ENCODE measurements at places on chromosomes 7 and 10.
A peak's percentile ranks its signal among the peaks of the same experiment; 100 is the strongest.

GRCh38 chr10:60578217-60578616, 188.5 kb upstream of the ANK3 start:
- DNase-seq, result no peak
- H3K36me3 ChIP-seq, result no peaks in the 10 kb centered on the region
- H3K4me3 ChIP-seq, result no peak overlapping the region

GRCh38 chr7:31256506-31256905, 84.0 kb downstream of the NEUROD6 start:
- no peak overlapping the region for H3K27ac ChIP-seq
- no peaks in the 10 kb centered on the region for H3K4me1 ChIP-seq
- DNase-seq, result no peak
- H3K4me3 ChIP-seq, result no peak overlapping the region
- H3K27me3 ChIP-seq, result no peaks in the 10 kb centered on the region

DNA sequence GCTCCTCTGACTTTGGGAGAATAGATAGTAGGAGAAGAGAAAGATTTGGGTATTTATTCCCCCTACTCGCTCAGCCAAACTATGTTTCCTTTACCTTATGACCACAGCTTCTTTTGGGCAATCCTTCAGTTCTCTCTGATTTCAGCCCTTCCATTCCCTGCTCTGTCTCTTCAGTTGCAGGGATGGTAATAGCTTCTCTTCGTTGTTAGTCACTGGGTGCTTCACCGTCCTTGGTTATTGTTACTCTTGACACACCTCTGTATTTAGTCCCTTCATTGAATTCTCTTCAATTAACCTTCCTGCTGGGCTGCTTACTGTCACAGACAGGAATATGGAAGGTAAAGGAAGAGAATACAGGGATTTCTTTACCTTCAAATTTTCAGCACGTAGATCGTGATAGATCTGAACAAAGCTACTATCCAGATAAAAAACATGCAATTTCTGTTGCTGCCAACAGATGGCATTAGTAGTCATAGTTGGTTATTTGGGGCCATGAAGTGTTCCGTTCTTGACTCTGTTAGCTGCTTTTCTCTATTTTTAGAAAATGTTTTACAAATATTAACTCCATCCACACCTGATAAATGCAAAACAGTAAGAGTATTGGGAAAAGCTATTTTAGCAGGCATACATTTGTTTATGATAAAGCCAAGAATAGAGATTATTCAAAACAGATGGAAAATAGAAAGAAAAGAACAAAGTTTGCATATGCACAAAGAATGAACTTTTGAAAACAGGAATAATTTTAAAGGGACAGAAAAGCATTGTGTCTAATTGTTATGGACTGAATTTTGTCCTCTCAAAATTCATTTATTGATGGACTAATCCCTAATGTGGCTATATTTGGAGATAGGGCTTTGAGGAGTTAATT, 14.0 kb upstream of the PTTG1IP2 start:
- peak overlapping the region; percentile 17 for H3K4me3 ChIP-seq
- peak; percentile 61 for DNase-seq
- no peaks in the 10 kb centered on the region for H3K4me1 ChIP-seq
- peaks cover 7% of the 10 kb centered on the region for H3K27me3 ChIP-seq
- no peak overlapping the region for H3K27ac ChIP-seq

DNA sequence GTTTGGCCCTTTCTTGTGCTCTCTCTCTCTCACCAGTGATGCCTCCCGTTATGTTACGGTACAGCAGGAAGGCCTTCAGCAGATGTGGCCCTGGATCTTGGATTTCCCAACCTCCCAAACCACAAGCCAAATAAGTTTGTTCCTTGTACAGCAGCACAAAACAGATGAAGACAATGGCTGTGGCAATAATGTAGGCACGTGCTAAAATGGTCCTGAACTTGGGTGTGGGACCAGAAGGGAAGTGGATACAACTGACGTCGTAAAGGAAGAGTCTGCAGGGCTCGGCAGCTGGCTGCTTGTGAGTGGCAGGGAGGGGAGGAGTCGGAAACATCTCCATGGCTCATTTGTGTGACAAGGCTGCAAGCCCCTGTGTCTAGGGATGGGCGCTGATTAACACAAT, 26.8 kb downstream of the PROSER2 start:
- H3K4me3 ChIP-seq, result no peak overlapping the region
- DNase-seq, result peak; percentile 76
- H3K4me1 ChIP-seq, result no peaks in the 10 kb centered on the region
- no peaks in the 10 kb centered on the region for H3K27me3 ChIP-seq
- H3K36me3 ChIP-seq, result peaks cover 17% of the 10 kb centered on the region
- no peak overlapping the region for H3K27ac ChIP-seq

DNA sequence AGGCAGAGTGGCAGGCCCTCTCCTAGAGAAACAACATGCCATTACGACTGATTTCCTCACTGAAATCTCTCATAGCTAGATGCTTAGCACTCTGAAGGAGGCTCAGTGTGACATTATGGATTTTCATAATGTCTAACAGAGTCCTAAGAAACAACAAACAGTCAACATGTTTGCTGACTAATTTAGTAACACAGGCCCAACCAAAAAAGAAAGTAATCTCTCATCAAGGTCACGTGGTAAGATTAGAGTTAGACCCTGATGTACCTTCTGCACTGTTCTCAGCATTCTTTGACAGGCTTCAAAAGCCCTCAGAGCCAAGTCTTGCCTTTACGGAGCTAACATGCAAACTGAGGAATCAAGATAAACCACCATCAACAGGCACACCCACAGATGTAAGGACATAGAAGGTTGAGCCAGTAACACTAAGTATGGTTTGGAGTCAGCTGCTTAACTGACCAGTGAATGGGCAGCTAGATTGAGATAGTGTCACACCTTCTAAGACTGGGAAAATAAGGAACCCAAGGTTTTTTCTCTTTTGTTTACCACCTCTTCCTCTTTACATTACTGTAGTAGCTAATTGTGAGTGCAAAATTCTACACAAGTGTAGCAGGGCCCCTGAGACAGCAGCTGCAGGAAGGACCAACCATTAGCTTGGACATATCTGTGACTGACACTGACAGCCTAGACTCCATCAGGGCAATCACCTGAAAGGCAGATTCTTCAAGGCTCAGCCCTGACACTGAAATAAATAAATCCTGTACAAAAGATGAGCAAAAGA, 15.3 kb upstream of the KCNIP2 start:
- no peak overlapping the region for H3K4me3 ChIP-seq
- H3K27me3 ChIP-seq, result no peaks in the 10 kb centered on the region
- H3K36me3 ChIP-seq, result peaks cover 2% of the 10 kb centered on the region
- H3K27ac ChIP-seq, result no peak overlapping the region

GRCh38 chr7:122626785-122627184, 72.1 kb downstream of the RNF133 start:
- H3K36me3 ChIP-seq, result no peaks in the 10 kb centered on the region
- DNase-seq, result no peak
- no peak overlapping the region for H3K27ac ChIP-seq
- no peaks in the 10 kb centered on the region for H3K4me1 ChIP-seq
- H3K27me3 ChIP-seq, result no peaks in the 10 kb centered on the region

GRCh38 chr7:147478796-147479195, 1111.8 kb upstream of the C7orf33 start:
- DNase-seq, result no peak
- H3K27me3 ChIP-seq, result no peaks in the 10 kb centered on the region
- H3K4me3 ChIP-seq, result no peak overlapping the region
- H3K4me1 ChIP-seq, result no peaks in the 10 kb centered on the region

- no peaks in the 10 kb centered on the region for H3K27me3 ChIP-seq
- H3K36me3 ChIP-seq, result no peaks in the 10 kb centered on the region
- no peak for DNase-seq
- H3K4me1 ChIP-seq, result no peaks in the 10 kb centered on the region
- H3K27ac ChIP-seq, result no peak overlapping the region
These were observed 138.8 kb downstream of the SORCS1 start for GRCh38 chr10:107025676-107026075.

DNA sequence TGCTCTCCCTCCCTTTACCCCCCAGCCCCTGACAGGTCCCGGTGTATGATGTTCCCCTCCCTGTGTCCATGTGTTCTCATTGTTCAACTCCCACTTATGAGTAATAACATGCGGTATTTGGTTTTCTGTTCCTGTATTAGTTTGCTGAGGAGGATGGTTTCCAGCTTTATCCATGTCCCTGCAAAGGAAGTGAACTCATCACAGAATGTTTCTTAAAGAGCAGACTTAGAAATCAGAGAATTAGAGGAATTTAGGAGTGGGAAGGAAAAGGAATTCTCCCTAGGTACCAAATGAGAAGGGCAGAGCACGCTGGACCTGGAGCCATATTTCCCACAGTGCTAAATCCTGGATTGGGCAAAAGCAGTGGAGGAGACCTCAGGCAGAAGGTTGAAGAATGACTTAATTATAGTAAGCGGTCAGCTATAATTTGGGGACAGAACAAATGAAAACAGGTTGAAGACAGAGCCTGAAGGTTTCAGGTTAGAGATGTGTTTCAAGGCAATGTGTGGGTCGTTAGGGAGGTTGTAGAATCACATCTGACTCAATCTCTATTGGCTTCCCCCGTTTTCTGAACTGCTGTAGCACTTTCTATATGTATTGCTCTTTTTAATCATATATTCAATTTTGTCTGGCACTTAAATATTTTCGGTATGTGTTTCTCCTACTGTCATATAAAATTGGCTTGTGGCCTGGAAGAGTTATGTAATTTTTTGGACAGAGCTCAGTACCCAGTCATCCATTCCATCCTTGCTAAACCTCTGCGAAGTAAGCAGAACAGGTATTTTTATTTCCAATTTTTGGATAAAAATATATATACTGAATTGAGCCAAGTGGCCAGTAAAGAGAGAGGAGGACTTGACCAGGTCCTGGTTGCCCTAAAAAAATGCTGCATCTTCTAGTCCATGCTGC, 210.5 kb upstream of the KLF6 start:
- no peaks in the 10 kb centered on the region for H3K36me3 ChIP-seq
- no peaks in the 10 kb centered on the region for H3K27me3 ChIP-seq
- H3K4me1 ChIP-seq, result no peaks in the 10 kb centered on the region
- no peak overlapping the region for H3K4me3 ChIP-seq

GRCh38 chr7:137625197-137625596, 221.6 kb downstream of the DGKI start:
- H3K4me1 ChIP-seq, result no peaks in the 10 kb centered on the region
- peak; percentile 18 for DNase-seq
- H3K27me3 ChIP-seq, result no peaks in the 10 kb centered on the region
- no peak overlapping the region for H3K27ac ChIP-seq

- H3K4me3 ChIP-seq, result no peak overlapping the region
- no peaks in the 10 kb centered on the region for H3K4me1 ChIP-seq
- no peak overlapping the region for H3K27ac ChIP-seq
- no peaks in the 10 kb centered on the region for H3K36me3 ChIP-seq
- no peak for DNase-seq
- no peaks in the 10 kb centered on the region for H3K27me3 ChIP-seq
These were observed 153.2 kb downstream of the NEBL start for GRCh38 chr10:20743942-20744341.

DNA sequence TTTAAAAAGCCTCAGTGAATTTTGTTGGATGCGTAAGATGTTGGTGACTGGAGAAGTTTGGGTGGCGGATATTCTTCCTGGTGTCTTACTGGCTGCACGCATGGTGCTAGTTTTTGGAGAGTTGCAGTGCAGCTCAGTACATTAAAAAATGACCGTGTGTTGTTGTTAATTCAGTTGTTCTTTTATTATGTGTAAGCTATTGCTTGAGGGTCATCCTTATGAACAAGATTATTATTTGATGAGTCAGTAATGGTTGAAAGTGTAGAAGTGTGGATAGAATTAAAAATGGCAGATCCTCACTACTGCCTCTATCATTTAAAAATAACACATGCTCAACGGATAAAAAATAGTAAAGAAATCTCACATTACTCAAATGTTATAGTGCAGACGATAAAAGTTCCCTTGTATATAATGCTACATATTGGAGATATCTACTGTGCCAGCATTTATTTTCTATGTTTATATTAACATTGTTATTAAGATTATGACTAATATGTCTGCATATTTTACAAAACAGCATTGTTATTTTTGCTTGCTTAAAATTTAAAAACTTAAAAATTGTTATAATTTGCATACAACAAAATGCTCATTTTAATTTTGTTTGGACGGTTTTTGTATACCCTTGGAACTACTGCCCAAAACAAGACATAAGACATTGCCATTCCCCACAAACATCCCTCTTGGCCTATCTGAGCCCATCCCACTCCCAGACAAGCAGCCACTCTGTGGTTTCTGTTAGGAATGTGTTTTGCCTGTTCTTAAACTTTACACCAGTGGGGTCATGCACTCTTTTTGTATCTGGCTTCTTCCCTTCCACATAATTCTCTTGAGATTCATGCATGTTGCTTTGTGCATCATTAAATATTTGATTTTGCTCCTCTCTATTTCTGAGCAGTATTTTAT, 142.0 kb downstream of the DOCK1 start:
- H3K4me3 ChIP-seq, result no peak overlapping the region
- H3K27me3 ChIP-seq, result no peaks in the 10 kb centered on the region
- H3K36me3 ChIP-seq, result peaks cover 3% of the 10 kb centered on the region
- no peak for DNase-seq
- H3K4me1 ChIP-seq, result no peaks in the 10 kb centered on the region
- no peak overlapping the region for H3K27ac ChIP-seq

DNA sequence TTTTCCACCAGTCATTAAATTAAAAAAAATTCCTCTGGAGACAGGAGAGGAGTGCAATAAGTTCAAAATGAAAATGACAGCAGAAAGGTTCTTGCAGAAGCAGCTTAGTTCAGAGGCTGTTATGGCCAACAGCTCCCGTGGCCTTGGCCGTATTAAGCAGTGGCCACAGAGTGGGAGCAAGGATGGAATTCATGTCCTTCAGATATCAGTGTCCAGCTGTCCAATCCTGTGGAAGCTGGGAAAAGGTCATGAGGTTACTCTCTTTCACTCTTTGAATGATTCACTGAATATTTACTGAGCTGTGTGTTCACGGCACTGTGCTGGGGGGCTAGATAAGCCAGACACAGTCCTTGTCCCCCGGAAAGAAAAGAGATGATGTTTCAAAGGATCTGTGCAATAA, 231.8 kb downstream of the BMPER start:
- no peak overlapping the region for H3K4me3 ChIP-seq
- peaks cover 11% of the 10 kb centered on the region for H3K27me3 ChIP-seq
- H3K27ac ChIP-seq, result no peak overlapping the region

DNA sequence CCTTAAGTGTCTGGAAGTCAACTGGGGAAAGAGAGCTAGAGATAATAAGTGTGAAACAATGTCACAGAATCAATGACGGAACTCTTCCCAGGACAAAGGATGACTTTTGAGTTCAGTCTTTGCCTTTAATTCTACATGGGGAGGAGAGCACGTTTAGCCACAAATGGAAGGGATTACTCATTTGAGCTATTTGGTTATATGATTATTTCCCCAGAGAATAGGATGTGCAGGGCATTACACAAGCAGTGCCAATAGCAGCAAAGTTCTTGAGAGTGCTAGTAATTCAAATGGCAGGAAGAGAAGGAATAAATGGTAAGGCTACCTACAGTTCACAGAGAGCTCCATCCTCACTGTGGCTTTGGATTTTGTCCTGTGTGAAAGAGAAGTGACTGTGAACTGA, 6.0 kb downstream of the EGFR start:
- H3K36me3 ChIP-seq, result no peaks in the 10 kb centered on the region
- H3K27ac ChIP-seq, result no peak overlapping the region
- H3K4me3 ChIP-seq, result no peak overlapping the region
- no peaks in the 10 kb centered on the region for H3K4me1 ChIP-seq
- peaks cover 12% of the 10 kb centered on the region for H3K27me3 ChIP-seq

- peaks cover 40% of the 10 kb centered on the region for H3K4me1 ChIP-seq
- H3K27me3 ChIP-seq, result peaks cover 62% of the 10 kb centered on the region
- H3K36me3 ChIP-seq, result no peaks in the 10 kb centered on the region
- no peak overlapping the region for H3K27ac ChIP-seq
- no peak for DNase-seq
These were observed 5.3 kb downstream of the VAX1 start for GRCh38 chr10:117132751-117133231.
